Kidney (tissue), 22 donors: ENCODE measurements at places on chromosomes 11 and 22. TPM values are rescaled to one million over a fixed set of nuclear protein-coding genes. Genes with fewer than 3 reads are reported as not detected.
A peak's percentile ranks its signal among the peaks of the same experiment; 100 is the strongest.

Gene ALDH3B1
- 42.7 TPM for total RNA-seq

Gene TTC36
- total RNA-seq: 1.1 TPM

Gene FADS3
- total RNA-seq: 58.2 TPM

Gene IRAG1
- 38.1 TPM for total RNA-seq

- no peaks in the 10 kb centered on the region for H3K27me3 ChIP-seq
Observed at GRCh38 chr11:2193099-2193887, 21.7 kb upstream of the TH start.

DNA sequence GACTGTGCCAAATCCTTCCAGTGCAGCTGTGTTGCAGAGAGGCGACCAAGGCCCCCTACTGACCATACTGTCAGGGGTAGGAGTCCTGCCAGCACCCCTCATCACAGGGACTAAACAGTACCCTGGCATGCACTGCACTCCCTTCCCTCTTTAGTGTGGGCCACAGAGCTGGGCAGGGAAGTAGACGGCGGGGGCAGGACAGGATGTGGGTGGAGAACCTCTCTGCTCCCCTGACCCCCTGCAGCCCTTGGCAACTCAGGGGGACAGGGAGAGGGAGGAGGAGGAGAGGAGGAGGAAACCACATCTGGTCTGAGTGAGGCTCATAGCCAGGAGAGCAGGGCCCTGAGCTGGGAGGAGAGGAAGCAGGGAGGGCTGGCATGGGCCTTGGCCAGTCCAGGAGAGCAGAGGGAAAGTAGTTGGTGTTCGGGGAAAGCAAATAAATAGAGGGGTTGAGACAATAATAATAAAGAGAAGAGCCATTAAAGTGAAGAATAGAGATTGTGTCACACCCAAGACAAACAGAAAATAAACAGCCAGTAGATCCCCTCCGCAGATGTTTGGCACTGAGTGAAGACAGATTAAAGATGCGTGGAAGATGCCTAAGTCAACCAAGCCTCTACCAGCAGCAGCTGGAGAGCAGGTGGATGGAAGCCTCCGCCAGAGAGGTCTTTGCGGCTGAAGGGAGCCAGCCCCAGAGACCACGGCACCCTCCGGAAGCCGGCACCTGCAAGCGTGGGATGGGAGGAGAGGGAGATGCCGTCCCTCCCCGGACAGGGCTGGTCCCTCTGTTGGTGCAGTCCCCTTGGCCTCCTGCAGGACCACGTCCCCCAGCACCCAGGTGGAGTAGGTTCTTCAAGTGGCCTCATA, 61.5 kb downstream of the RPUSD4 start:
- no peak overlapping the region for H3K4me3 ChIP-seq
- H3K4me1 ChIP-seq: peaks cover 19% of the 10 kb centered on the region
- no peaks in the 10 kb centered on the region for H3K36me3 ChIP-seq
- no peak for DNase-seq

- H3K4me3 ChIP-seq: no peak overlapping the region
- H3K27me3 ChIP-seq: no peaks in the 10 kb centered on the region
- no peak overlapping the region for H3K27ac ChIP-seq
- no peaks in the 10 kb centered on the region for H3K36me3 ChIP-seq
- no peaks in the 10 kb centered on the region for H3K4me1 ChIP-seq
- no peak for DNase-seq
Observed at GRCh38 chr22:48553694-48554308, 1273.9 kb downstream of the BRD1 start.

GRCh38 chr11:114277637-114278341, 18.4 kb upstream of the NNMT start:
- H3K36me3 ChIP-seq: no peaks in the 10 kb centered on the region
- no peaks in the 10 kb centered on the region for H3K27me3 ChIP-seq
- H3K4me3 ChIP-seq: no peak overlapping the region
- no peak for DNase-seq

- no peaks in the 10 kb centered on the region for H3K27me3 ChIP-seq
- peaks cover 16% of the 10 kb centered on the region for H3K4me1 ChIP-seq
- no peak overlapping the region for H3K4me3 ChIP-seq
- H3K27ac ChIP-seq: peak overlapping the region; percentile 47
- peak; percentile 62 for DNase-seq
Observed at GRCh38 chr22:32764330-32765131, 37.0 kb upstream of the TIMP3 start.

DNA sequence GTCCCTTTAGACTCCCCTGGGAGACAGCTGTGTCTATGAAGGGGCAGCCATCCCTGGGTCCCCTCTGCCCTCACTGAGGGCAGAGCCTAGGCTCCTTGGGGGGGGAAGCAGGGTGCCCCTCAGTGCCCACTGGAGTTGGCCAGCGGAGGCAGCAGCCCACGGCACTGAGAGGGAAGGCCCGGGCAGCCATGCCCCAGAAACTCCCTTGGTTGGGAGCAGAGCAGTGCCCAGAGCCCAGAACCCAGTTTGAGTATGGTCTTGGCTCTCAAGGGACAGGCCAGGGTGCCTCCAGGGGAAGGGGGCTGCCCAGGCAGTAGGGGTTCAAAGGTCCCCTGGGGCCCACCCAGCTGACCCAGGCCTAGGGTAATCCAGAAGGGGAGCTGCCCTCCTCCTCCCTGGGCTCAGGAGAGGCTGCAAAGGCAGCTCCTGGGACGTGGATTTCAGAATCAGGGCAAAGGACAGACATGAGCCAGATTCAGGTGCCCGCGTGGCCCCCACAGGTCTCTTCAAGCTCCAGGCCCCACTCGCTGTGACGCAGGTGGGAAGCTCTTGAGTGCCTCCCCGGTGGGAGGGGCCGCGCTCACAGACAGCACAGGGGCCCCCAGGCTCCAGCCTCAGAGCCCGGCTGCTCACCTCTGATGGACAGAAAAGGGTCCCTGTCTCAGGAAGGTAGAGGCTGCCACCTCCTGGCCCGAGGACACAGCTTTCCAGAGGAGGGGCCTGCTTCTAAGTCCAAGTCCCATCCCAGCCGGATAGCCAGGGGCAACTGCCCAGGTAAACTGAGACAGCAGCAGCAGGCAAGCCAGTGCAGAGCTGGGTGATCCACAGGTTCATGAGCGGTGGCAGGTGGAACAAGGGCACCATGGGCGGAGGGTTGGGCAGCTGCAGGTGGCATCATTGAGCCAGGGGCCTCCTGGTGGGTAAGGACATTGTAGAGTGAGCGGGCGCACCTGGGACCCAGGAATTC, 2.6 kb downstream of the C11orf21 start:
- H3K27ac ChIP-seq: no peak overlapping the region
- H3K27me3 ChIP-seq: no peaks in the 10 kb centered on the region
- DNase-seq: peak; percentile 62
- no peaks in the 10 kb centered on the region for H3K36me3 ChIP-seq

DNA sequence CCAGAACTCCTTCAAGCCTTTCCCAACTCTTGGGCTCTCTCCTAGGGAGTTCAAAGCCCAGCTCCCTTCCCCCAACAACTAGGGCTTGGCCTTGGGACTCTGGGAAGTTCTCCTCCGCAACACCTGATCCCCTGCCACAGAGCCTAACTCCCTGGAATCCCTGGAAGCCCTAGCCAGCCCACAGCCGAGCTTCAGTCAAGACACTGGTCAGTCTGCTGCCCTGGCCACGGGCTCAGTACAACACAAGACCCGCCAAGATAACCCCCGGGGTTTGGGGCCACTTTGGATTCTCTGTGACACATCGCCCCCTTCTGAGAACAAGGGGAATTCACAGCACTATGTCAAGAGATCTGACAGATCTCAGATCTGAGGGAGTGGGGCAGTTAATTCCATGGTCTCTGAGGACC, 58.3 kb downstream of the SLC22A12 start:
- H3K4me1 ChIP-seq: no peaks in the 10 kb centered on the region
- H3K36me3 ChIP-seq: no peaks in the 10 kb centered on the region
- no peaks in the 10 kb centered on the region for H3K27me3 ChIP-seq
- DNase-seq: no peak
- no peak overlapping the region for H3K4me3 ChIP-seq
- no peak overlapping the region for H3K27ac ChIP-seq

DNA sequence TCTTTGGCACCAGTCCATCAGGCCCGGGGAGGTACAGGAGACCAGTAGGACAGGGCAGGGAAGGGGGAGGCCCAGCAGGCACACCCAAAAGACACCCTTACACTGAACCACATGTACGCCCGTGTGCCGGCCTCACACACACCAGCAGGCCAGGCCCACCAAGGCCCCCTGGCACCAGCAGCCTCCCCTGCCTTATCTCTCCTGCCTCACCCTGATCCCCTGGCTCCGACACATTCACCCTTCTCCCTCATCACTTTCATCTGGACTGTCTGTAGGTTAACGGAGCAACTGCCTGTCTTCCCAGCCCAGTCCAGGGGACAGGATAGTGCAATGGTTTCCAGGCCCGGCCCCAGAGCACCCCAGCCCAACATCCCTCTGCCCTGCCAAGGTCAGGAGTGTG, 4.9 kb downstream of the CDKN1C start:
- no peak overlapping the region for H3K4me3 ChIP-seq
- DNase-seq: no peak
- peaks cover 10% of the 10 kb centered on the region for H3K4me1 ChIP-seq

DNA sequence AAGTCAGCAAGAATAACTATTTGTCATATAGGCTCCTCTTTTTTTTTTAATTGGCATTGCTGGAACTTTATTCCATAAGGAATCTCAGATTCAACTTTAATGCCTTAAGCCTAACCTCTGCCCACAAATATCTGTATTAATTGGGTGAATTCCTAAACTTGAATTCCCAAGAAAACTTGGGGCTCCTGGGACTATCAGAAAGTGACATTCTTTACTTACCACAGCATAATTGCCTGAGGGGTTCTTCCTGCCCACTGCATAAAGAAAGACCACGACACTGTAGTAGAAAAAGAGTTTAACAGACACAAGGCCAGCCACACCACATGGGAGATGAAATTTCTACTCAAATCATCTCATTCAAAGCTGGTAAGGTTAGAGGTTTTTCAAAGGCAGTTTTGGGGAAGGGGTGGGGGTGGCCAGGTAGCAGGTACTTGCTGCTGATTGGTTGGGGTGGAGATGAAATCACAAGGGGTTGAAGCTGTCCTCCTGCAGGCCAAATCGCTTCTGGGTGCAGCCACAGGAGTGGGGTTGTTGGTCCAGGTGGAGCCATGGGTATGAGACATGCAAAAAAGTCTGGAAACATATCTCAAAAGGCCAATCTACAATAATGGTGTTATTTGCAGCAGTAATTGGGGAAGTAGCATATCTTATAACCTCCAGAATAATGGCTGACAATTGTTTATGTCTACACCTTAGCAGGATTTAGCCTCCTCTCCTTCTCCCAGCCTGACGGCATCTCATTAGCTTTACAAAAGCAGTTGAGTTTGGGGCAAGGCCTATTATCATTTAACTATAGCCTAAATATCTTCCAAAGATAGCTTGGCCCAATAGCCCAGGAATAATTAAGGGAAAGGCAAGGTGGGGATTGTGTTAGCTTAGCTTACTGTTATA, 4.8 kb upstream of the NLRP10 start:
- no peaks in the 10 kb centered on the region for H3K36me3 ChIP-seq
- no peak for DNase-seq
- no peak overlapping the region for H3K27ac ChIP-seq

- peaks cover 23% of the 10 kb centered on the region for H3K36me3 ChIP-seq
- H3K27me3 ChIP-seq: no peaks in the 10 kb centered on the region
- peaks cover 5% of the 10 kb centered on the region for H3K4me1 ChIP-seq
- peak overlapping the region; percentile 97 for H3K27ac ChIP-seq
- peak; percentile 77 for DNase-seq
Observed at GRCh38 chr11:62880231-62880802, 379 bp upstream of the SLC3A2 start.

GRCh38 chr11:3684129-3684818, 13.1 kb upstream of the CHRNA10 start:
- no peak overlapping the region for H3K27ac ChIP-seq
- peaks cover 38% of the 10 kb centered on the region for H3K36me3 ChIP-seq
- H3K4me1 ChIP-seq: no peaks in the 10 kb centered on the region

- peak; percentile 59 for DNase-seq
- H3K36me3 ChIP-seq: peaks cover 12% of the 10 kb centered on the region
- no peak overlapping the region for H3K4me3 ChIP-seq
- no peaks in the 10 kb centered on the region for H3K4me1 ChIP-seq
- H3K27ac ChIP-seq: no peak overlapping the region
Observed at GRCh38 chr11:72683782-72684200, 9.6 kb upstream of the PDE2A start.
